Right lobe of liver (tissue), 6 donors: ENCODE measurements at places on chromosomes 2 and 18. TPM values are rescaled to one million over a fixed set of nuclear protein-coding genes. Genes with fewer than 3 reads are reported as not detected.

The CAPN13 gene
- not detected for total RNA-seq

The RAPGEF4 gene
- 14.9 TPM for total RNA-seq

The ZNF396 gene
- total RNA-seq, result 1.9 TPM

The PAPOLG gene
- total RNA-seq, result 5.9 TPM

The SERPINB11 gene
- total RNA-seq, result not detected

The DOK6 gene
- 1.8 TPM for total RNA-seq

The PRKCE gene
- total RNA-seq, result 18.8 TPM

The SPEG gene
- total RNA-seq, result 0.66 TPM

The LYPD6B gene
- 0.30 TPM for total RNA-seq
